ENCODE measurements at places on chromosomes 11 and 22.

- DNase-seq = no peak
These were observed 31.4 kb upstream of the ANO5 start for GRCh38 chr11:22161489-22161888.

DNA sequence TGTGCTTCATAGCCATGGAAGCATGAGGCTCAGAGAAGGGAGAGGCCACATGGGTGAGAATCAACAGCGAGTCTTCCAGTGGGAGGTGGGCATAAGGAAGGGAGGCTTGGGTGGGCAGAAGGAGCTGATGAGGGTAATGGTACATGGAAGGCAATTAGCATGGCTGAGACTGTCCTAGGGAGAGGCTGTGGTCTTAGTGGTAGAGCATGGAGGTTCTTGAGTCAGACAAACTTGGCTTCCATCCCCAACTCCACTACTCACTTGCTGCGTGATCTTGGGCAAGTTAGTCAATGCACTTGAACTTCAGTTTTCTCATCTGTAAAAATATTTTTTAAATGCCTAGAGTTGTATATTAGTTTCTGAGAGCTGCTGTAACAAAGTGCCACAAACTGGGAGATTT is 227.2 kb upstream of the E2F8 start:
- no peak for DNase-seq

DNA sequence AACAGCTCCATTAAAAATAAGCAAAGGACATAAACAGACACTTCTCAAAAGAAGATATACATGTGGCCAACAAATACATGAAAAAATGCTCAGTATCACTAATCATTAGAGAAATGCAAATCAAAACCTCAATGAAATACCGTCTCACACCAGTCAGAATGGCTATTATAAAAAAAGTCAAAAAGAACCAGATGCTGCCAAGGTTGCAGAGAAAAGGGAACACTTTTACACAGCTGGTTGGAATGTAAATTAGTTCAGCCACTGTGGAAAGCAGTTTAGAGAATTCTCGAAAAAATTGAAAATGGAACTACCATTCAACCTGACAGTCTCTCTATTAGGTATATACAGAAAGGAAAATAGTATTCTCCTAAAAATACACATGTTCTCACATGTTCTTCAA is 102.4 kb upstream of the FIBIN start:
- DNase-seq = no peak

DNA sequence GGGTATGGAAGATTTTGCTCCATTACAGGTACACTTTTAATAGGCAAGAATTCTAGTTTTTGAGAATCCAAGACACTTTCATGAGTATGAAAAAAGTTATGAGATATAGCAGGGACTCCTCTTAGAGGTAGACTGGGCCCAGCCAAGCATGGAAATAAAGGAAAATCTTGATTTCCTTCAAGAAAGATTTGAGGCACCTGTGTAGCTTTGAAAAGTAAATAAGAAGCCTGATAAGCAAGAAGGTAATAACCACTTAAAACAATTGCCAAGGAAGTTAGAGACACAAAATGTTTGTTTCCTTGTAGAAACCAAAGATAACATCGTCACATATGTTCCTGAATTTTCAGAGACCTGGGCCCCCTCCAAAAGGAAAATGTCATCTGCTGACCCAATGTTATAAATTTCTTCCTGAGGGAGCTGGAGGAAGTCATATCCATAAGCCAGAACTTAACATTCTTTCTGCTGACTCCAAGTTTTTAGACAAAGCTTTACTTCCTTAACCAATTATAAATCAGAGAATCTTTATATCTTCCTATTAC is 314.5 kb upstream of the ANO3 start:
- no peak for DNase-seq

DNA sequence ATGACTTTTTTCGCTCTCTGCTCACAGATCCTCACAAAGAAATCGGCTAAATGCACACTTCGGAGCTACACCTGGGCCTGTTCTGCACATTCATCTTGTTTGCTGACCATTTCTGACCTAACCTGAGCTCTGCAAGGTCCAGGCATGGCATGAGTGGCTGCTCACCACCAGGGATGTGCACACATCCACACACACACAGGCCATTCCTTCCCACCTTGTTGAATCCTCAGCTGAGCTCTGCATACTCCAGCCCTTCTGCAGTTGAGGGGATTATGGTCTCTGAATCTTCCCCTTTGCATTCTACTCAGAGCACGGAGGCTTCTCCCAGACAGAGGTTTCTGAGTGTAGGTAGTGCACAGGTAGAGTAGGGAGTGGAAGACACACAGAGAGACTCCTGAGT is 411.9 kb upstream of the B3GAT1 start:
- DNase-seq = no peak

- DNase-seq = no peak
These were observed 368.3 kb downstream of the SHANK2 start for GRCh38 chr11:70883973-70884623.

DNA sequence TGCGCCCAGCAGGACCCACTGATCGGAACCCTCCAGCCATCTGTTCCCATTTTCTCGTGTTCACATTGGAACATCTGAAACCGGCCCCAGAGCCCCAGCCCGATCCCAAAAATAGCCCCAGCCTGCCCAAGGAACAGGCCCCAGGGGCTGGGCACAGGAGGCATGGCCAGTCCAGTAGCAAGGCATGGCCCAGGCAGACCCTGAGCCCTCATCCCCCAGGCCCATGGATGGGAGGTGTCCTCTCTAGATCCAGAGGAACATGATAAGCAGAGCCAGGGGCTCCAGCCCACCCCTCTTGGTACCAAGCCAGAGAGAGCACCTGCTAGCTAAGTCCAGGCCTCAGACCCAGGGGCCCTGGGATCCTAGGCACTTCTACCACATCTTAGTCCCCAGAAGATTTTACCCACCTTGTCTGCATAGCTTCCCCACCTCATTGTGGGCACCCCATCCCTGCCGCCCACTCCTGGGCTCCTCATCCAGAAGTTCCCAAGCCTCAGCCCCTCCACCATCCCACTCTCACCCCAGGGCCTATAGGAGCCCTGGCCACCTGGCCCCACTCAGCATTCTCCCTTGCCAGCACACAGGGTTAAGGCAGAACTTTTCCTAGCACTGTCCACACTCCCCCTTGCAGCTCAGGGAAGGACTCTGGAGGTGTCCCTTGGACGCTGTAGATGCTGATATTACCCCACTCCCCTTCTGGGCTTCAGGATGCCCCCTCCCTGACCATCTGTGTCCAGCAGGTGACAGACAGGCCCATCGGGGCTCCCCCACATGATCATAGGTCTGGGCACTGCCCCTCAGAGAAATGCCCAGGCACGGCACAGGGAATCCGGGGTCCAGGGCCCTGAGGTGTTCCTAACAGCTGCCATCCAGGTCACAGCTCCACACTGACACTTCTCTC is 9.5 kb downstream of the BCL9L start:
- no peak for DNase-seq

DNA sequence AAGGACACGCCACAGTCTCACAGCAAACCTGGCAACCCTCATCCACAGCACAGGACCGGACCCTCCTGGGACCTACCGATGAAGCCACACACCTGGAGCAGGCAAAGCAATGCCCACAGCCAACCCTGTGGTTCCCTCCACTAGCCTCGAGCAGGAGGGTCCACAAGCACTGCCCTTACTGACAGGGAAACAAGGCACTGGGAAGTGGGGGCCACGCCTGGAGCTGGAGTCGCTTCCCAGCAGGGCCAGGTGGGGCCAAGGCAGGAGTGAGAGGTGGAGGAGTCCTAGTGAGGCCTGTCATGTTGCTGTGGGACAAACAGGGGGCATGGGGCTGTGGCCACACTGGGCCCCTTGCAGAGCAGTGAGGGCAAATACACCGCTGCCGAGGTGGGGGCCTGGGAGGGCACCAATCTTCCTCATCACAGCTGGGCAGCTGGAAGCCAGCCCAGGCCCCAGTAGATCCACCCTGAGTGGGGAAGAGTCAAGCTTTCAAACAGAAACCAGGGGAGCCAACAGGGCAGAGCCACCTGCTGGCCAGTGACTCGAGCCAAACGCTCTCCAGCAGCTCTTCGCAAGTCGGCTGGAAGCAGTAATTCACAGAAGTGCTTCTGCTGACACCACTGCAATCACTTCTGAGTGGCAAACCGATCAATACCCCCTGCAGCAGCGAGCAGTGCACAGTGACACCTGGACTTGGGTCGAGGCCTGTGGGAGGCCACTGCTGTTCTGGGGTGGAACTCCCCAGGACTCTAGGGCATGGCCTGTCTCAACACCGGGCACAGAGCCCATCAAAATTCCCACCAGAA is 13.7 kb downstream of the SULT4A1 start:
- no peak for DNase-seq

- no peak for DNase-seq
These were observed 78.2 kb downstream of the GGT1 start for GRCh38 chr22:24681236-24681635.

DNA sequence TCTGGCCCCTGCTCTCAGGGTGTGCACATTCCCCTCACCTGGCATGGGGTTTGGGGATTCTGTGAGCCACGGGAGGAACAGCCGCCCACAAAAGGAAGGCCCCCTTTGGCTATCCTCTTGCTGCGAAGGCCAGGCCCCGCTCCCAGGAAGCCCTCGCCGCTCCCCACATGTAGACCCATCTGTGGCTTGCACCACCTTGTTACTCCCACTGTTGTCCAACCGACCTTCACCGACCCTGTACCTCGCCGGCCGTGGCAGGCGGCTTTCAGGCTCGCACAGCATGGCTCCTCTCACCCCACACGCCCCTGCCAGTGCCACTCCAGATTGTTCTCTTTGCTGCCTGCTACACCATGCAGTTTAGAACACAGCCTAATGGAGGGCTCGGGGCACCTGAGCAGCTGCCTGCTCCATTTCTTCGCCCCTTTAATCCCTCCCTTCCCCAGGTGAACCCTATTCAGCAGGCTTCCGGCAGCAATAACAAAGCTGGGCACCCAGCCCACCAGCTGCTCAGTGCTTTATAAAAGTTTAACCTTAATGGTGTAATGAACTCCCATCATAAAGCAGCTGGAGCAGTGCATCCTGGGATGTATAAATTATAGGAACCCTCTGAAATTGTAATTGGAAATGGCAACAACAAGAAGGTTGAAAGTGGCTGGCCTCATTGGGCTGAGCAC is 10.7 kb downstream of the DAGLA start:
- DNase-seq = no peak

DNA sequence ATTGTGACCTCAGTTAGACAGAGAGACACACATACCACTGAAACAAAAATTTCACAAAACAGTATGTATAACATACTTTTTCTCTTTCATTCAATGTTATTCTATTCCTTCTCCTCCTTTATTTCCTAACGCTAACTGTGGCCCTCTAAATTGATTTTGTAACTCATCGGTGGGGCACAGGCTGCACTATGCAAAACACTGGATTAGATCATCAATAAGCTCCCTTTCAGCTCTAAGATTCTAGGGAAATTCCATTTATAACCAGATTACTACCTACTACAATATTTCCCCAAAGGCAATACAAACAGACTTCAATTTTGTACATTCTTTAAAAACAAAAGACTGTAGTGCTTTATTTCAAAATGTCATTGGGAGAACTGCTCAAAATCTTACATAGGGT is 6.1 kb downstream of the FJX1 start:
- no peak for DNase-seq

DNA sequence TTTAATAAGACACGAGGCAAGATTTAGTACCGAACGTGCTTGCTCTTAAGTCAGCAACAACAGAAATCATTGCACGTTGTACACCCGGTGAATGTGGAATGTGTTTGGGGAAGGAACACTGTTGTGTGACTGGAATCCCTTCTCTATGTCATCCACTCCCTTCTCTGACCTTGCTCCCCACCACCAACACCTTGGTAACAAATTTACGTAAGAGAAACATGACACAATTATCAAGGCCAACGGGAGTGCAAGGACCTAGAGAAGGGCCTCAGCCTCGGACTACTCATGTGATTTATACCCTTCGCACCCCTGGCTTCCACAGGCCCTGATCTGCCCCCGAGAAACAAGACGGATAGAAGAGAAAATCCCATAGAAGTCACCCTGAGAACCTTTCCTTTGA is 236.2 kb downstream of the LARGE1 start:
- no peak for DNase-seq

DNA sequence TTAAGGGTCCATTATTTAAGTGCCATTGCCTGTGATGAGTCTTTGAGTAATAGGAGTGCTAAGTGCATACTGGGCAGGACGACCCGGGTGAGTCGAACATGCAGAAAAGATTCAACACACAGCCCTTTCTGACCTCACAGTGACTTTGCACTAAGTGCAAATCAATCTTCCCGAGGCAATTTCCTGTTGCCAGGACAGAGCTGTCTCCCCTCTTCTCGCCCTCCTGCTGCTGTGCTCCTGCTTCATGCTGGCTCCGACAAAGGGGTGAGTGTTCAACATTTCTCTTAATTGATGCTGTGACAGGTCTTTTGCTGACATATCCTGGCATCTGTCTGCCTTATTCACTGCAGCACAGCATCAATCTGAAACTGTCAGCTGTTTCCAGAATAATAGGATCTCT is 42.0 kb downstream of the MCHR1 start:
- DNase-seq = no peak

- DNase-seq = no peak
These were observed 24.1 kb upstream of the CCDC134 start for GRCh38 chr22:41776381-41776780.

- no peak for DNase-seq
These were observed 21.6 kb upstream of the CHADL start for GRCh38 chr22:41262250-41262765.

- DNase-seq = no peak
These were observed 197.1 kb downstream of the CTTN start for GRCh38 chr11:70595452-70595851.

GRCh38 chr22:25874327-25874726 is 132.3 kb downstream of the MYO18B start:
- DNase-seq = no peak

DNA sequence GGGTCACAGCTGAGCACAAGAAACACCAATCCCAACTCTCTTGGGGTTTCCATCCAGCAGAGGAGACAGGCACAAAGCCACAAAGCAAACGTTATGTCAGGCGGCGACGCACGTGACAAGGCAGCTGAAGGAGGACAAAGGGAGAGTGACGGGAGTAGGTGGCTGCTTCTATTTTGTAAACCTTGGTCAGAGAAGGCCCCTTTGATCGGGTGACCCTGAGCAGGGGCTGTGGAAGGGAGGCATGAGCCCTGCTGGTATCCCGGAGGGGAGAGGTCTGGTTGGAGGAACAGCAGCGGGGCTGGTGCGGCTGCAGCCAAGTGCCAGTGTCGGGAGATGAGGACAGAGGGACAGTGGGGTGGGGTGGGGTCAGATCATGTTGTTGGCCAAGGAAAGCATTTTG is 17.3 kb upstream of the RFPL3 start:
- no peak for DNase-seq

- no peak for DNase-seq
These were observed 6.1 kb downstream of the CDC42EP1 start for GRCh38 chr22:37566329-37566837.

- DNase-seq = no peak
These were observed 873 bp downstream of the OTOG start for GRCh38 chr11:17547932-17548331.

GRCh38 chr11:134524201-134524600 is 112.2 kb upstream of the B3GAT1 start:
- DNase-seq = no peak

- DNase-seq = no peak
These were observed 52.7 kb upstream of the MYEOV start for GRCh38 chr11:69241075-69241740.

- no peak for DNase-seq
These were observed 9.9 kb upstream of the MYEOV start for GRCh38 chr11:69284081-69284511.

Measured in GDM1 (cell line).